Cerebellar nuclear complex (tissue), 1 donor: ENCODE measurements at places on chromosomes 12 and 14.

- no peak for DNase-seq
Observed at GRCh38 chr12:69101505-69101904, 137.9 kb upstream of the CPSF6 start.

DNA sequence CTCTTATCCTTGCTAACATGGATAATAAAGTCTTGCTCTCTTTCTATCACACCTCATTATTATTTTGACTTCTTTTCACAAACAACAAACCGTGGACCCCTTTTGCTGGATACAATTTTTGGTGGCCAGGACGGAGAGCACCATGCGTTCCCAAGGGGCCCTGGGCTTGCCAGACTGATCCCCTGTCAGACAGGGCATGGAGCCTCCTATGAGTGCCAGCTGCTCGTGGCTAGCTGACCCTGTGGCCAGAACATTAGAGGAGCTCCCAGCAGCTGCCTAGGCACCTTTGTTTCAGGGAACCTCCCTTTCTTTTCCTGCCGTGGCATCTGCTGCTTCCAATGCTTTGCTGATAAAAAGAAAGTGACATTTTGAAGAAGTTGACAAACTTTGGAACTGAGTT is 12.5 kb upstream of the CAND1 start:
- DNase-seq = no peak

GRCh38 chr14:70890826-70891659 is 16.2 kb upstream of the PCNX1 start:
- no peak for DNase-seq

DNA sequence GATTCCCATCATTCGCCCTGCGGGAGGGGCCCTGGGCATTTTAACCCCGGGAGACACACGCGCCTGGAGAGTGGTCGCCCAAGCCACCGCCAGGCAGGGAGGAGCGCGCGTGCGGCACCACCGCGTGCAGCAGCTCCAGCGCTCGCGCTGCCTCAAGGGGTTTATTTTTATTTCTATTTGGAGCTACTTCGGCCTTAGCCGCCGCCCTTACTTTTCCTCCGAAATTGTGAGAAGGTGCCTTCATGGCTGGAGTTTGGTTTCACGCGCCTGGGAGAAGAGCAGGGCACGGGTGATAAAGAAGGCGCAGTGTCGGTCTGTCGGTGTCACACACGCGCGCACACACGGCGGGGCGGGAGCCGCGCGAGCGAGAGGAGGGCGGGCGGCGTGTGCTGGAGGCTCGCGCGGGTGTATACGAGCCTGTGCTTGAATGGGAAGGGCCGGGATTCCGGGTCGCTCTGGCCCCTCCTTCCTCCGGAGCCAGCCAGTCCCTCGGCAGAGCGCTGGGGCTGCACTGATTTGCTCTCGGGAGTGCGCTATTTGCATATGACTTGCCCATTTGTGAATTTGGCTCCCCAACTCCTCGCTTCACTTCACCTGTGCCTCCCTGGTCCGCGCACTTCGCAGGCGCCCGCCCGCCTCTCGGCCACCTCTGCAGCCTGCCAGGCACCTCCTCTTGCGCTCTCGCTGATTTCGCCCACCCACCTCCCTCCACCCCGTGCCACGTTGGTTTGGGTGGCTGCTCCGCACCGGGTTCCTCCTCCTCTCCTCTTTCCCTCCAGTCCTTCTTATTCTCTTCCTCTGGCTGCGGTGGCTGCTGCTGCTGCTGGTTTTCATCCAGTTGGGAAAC is 932.3 kb downstream of the DIO2 start:
- DNase-seq = peak; percentile 92

DNA sequence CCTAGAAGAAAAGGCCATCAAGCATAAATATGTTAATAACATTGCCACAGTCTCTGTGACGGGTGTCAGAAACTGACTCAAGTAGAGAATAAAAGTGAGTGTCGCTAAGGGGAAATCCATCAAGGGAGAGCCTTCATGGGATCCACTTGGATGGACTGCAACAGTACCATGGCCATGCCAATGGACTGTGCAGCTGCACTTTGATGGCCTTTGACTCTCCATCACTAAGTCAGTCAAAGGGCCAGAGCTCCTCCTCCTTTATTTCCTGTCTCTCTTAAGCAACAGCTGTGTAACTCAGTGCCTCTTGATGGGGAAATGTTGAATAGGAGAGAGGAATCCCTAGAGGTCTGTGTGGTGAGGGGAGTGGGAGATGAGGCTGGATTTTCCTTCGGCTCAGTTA is 335.2 kb downstream of the BMP4 start:
- no peak for DNase-seq

DNA sequence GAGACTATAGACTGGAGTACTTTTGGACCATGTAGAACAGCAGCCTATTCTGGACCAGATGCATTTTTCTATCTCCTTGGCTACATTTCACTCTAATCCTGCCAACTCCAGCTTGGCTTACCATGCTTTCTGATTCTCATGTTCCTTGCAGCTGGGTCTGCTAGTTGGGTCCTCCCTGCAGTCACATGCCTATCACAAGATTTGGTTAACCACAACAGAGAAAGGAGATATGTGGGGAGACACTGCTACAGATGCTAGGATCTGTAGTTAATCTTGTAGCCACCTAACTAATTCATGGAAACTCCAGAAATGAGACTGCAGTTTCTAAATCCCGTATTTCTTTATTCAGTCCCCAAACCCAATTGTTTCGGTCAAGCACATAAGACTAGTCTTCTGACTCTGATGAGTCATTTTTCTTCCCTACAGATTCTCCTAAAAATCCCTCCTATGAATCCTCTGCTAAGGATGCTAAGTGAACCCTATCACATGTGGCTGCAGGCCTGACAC is 410.6 kb downstream of the DAD1 start:
- DNase-seq = no peak

DNA sequence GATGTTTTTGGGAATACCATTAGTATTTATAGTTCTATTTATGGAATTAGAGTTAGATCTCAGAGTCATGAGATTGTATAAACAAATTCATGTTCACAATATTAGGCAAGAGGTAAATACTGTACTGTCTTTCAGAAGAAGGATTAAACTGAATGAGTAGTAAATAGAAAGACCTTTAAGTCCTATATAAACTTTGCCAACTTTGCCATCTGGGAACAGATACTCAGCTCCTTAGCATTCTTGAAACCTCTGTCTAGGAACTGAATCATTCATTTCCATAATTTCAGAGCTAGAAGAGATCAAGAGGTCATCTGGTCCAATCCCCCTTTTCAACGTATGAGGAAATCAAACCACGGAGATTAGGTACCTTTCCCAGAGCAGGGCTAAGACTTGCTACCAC is 141.1 kb downstream of the CAND1 start:
- DNase-seq = no peak

- no peak for DNase-seq
Observed at GRCh38 chr12:8519171-8519570, 5.9 kb downstream of the CLEC4D start.

DNA sequence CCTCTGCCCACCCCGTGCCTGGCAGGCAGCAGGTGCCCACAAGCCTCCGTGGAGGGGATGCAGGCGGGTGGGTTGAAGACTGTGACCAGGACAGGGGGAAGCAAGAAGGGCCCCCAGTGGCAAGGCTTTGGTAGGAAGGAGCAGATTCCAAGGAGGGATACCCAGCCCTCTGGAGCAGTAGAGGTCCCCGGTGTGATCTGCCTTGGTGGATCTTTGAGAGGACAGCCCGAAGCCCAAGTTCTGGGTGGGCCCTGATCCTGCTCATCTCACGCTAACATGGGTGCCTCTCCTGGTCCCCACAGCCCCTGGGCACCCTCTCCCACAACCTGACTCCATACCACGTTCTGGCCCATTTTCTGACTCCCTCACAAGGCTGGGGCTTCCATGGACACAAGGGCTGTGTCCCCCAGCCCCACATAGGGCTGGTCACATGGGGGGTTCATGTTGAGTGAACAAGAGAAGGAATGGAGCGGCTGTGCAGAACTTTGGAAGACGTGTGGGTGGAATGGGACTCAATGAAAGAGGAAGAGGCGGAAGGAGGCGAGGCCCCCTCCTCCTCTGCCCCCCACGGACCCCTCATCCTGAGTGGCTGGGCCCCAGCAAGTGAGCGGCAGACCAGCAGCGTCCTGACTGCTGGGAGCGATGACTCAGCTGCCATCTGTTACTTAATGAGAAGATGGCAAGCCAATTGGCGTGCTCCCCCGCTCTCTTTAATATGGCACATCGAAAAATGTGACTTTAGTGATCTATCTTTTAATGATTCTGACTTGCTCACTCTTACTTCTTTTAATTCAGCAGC is 77.0 kb upstream of the BCL11B start:
- peak; percentile 6 for DNase-seq

- DNase-seq = peak; percentile 34
Observed at GRCh38 chr12:49277466-49277865, 12.6 kb downstream of the TUBA1C start.

DNA sequence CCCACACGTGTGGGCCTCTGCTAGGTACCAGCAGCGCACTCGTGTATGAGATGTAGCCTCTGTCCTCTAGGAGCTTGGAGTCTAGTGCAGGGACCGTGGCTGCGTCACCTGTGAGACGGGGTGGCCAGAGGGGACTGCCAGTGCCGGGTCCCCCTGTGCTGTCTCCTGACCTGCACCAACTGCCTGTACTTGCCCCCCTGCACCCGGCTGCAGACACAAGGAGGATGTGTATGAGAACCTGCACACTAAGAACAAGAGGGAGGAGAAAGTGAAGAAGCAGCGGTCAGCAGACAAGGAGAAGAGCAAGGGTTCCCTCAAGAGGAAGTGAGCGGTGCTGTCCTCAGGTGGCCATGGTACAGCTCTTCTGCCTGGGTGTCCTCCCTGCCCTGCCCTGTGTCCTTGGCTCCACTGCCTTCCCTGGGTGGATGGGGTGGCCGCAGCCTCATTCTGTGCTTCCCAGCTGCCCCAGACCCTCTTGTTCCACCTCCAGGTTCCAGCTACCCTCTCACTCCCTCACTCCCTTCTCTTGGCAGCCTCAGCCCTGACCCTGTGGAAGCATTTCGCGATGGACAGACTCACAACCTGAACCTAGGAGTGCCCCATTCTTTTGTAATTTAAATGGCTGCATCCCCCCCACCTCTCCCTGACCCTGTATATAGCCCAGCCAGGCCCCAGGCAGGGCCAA is 9.6 kb downstream of the PTPN6 start:
- no peak for DNase-seq

DNA sequence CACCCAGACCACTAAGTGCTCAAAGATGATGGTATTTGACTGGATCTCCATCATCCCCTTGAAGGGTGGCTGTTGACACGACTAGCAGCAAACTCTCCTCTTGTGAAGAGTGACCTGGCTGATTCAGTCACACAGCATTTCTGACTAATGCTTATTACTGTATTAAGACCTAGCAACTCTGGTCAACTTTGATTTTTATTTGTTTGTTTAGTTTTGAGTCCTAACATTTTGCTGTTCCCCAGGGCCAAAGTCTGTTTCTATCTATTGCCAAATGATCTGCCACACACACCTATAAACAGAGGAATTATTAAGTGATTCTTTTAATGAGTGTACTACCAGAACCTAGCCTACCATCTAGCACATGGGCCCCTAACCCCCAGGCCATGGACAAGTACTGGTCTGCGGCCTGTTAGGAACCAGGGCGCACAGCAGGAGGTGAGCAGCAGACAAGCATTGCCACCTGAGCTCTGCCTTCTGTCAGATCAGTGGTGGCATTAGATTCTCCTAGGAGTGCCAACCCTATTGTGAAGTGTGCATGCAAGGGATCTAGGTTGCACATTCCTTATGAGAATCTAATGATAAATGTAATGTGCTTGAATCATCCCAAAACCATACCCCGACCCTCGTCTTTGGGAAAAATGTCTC is 120.0 kb downstream of the RPS6KA5 start:
- DNase-seq = no peak

DNA sequence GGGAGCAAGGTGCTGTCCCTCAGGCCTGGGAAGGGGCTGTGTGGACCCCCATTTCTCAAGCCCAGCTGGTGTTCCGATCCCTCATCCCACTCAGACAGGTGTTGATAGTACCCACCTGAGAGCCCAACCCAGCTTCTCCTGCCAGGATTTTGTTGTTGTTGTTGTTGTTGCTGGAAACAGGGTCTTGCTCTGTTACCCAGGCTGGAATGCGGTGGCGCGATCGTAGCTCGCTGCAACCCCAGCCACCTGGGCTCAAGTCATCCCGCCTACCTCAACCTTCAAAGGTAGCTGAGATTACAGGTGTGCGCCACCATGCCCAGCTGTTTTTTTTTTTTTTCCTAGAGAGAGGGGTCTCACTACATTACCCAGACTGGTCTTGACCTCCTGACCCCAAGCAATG is 209.9 kb downstream of the PHETA1 start:
- DNase-seq = no peak

DNA sequence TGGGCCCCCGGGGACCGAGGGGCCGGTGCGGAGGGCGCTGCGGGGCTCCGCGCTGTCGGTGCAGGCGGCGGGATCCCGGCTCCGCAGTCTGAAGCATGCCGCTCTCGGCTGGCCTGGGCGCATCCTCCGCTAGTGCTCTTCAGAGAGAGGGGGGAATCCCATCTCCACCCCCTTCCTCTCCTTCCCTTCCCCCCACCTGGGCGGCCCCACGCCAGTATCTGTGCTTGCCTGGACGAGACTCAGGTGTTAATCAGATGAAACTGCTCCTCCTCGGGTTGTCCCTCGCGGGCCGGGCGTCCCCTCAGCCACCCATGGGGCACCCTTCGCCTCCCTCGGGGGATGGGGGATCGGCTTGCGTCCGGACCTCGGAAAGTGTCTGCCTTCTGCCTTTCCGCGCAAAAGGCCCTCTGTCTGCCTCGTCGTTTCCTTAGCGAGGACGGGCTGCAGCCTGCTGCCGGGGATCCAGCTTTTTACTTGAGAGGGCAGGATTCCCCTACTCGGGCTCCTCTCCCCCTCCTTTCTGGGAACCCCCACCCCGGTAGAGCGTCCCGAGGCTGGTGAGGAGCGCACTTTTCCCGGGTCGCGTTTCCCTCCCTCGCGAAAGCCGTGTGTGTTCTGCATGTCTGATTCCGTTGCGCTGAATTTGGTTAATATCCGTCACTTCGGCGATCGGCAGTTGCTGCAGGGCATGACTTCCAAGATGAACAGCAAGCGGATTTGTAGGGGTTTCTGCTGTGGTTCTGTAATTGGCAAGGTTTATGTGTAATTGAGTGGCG is 1.1 kb downstream of the GPHN start:
- no peak for DNase-seq

DNA sequence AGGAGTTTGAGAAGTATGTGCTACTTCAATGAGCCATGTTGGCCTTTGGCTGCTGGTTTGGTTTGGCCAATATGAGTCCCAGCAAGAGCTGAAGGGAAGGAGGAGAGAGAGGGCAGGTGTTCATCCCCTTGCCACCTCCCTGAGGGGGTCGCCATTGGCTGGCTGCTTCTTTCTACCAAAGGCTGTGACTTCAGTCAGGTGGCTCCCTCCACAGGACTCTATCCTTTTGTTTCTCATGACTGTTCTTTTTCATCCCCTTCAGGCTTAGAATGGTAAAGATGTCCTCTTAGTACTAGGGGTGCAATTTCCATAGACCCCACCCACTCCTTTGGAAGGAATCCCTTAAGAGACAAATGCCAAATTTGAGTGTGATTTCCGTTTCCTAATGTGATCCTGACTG is 31.2 kb upstream of the OTOGL start:
- DNase-seq = no peak

DNA sequence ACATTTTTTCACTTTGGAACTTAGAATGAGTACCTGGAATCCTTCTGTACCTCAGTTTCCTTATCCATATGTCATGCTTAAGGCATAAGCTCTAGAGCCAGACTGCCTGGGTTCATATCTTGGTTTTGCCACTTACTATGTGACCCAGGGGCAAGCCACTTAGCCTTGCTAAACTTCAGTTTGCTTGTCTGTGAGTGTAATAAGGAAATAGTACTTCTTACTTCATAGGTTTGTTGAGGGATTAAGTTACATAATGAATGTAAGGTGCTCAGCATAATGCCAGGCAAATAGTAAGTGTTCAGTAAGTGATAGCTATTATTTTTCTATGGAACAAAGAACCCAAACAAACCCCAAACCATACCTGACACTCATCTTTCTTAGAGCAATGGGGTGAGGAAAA is 225.1 kb downstream of the BCAT1 start:
- no peak for DNase-seq

GRCh38 chr12:112524676-112525425 is 106.1 kb downstream of the PTPN11 start:
- no peak for DNase-seq
